ENCODE measurements at places on chromosomes 7 and 10.

DNA sequence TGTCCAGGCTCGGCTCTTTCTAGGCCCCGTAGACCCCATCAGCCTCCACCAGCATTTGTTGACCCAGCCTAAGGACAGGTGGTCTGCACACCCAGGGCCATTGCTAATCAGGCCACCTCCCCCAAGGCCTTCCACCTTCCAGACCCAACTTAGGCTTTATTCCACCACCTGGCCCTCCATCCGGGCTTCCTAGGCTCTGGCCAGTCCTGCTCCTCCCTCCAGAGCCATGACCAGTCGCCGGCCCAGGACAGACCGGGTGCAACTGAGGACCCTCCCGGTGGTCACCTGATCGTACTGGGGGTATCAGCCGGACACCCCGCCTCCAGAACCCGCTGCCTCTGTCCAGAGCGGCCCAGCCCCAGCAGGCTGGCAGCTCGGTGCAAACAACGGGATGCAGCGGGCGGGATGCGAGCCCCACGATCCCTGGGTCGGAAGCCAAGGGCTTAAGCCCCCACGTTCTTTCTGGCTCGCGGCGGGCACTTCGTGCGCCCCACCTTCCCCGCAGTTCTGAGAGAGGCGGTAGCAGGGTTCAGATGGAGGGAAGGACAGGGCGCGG lies 545 bp downstream of the NACAD start:
- no peaks in the 10 kb centered on the region for H3K27me3 ChIP-seq
- DNase-seq: no peak
- H3K27ac ChIP-seq: no peak overlapping the region
- no peaks in the 10 kb centered on the region for H3K4me1 ChIP-seq
- H3K4me3 ChIP-seq: no peak overlapping the region

GRCh38 chr7:137755846-137756651 lies 90.7 kb downstream of the DGKI start:
- no peaks in the 10 kb centered on the region for H3K4me1 ChIP-seq
- H3K4me3 ChIP-seq: no peak overlapping the region
- DNase-seq: no peak
- no peaks in the 10 kb centered on the region for H3K36me3 ChIP-seq
- no peaks in the 10 kb centered on the region for H3K27me3 ChIP-seq
- no peak overlapping the region for H3K27ac ChIP-seq

- no peak overlapping the region for H3K27ac ChIP-seq
- no peaks in the 10 kb centered on the region for H3K4me1 ChIP-seq
- DNase-seq: no peak
- H3K36me3 ChIP-seq: no peaks in the 10 kb centered on the region
These were observed 12.7 kb downstream of the CNTNAP2 start for GRCh38 chr7:146129296-146129695.

DNA sequence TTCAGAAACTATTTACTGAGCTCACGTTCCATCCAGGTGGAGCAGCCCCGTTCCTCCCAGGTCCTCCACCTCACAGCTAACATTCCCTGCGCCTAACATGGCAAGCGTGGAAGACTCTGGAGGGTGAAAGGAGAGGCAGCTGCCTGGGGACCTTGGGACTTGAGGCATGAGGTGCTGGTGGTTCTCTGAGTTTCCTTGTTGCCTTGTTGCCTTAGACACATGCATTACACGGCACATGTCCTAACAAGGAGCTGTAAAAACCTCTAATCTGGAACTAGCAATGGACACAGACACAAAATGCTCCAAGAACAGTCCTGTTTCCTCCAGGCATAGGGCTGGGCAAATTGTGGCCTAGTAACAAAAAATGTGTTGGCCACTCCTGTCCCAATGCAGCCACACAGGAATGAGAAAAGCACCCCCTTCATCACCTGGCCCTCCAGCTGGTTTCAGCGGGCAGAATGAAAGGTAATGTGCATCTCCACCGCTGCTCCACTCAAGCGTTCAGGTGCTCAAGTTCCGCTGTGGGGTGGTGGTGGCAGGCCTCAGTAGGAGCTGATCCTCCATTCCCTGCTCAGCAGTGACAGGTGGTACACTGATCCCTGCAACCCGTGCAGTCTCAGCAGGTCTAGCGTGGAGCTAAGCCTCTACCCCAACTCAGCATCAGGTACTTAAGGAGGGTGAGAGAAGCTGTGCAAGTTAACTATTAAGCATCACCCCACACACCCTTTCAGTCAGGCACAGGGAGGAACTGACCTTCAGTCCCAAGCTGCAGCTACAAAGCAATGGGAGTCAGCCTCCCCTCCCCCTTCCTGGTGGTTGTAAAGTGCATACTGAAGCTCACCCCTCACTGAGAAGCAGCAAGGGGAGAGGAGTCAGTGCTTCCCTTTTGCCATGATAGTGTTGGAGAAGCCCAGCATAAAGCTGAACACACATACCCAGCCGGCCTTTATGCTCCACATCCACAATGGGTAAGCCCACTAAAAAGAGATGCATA lies 382.8 kb downstream of the SDK1 start:
- H3K36me3 ChIP-seq: no peaks in the 10 kb centered on the region
- H3K4me1 ChIP-seq: no peaks in the 10 kb centered on the region
- H3K27ac ChIP-seq: no peak overlapping the region
- H3K27me3 ChIP-seq: no peaks in the 10 kb centered on the region
- no peak for DNase-seq

GRCh38 chr7:87574630-87575029 lies 26.1 kb downstream of the ABCB1 start:
- H3K36me3 ChIP-seq: no peaks in the 10 kb centered on the region
- H3K27ac ChIP-seq: no peak overlapping the region

GRCh38 chr10:49620286-49620810 lies 6.5 kb downstream of the CHAT start:
- DNase-seq: no peak
- H3K36me3 ChIP-seq: no peaks in the 10 kb centered on the region
- no peaks in the 10 kb centered on the region for H3K4me1 ChIP-seq

DNA sequence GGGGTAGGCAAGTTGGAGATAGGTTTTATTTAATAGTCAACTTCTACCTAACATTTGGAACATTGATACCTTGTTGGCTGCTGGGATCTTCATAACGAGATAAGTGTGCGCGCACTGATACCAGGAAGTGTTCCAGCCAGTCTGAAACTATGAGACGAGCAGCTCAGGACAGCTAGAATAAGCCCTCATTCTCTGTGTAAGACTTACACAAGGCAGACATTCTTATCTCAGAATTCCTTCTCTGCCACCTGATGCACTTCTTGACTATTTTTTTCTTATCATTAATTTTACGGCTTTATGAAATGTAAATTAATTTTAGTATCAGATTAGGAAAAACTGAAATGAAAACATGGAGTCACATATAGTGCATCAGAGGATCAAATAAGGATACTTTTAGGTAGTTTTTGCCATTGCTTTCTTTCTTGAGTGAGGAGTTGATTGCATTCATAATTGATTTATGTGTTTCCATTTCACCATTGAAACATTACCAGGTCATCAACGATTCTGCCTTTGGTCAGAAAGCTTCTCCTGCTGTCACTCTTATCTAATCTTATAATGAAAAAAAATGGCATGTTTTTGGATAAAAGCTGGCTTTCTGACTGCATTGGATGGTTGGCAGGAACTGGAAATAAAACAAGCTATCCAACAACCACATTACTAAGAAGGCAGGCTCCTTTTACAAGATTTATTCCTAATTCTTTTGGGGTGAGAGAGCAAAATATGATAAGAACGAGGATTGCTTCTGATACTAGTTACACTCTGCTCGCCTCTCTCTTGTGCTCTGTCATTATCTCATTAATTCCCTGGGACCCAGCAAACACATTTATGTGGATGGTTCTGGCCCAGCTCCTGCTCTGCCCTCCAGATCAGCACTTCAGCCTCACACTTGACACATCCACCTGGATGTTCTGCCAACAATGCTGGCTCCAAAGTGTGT lies 40.4 kb upstream of the ABCB5 start:
- no peak for DNase-seq
- no peak overlapping the region for H3K27ac ChIP-seq
- no peaks in the 10 kb centered on the region for H3K27me3 ChIP-seq
- no peak overlapping the region for H3K4me3 ChIP-seq
- H3K4me1 ChIP-seq: no peaks in the 10 kb centered on the region

- no peak overlapping the region for H3K4me3 ChIP-seq
- H3K27me3 ChIP-seq: no peaks in the 10 kb centered on the region
- peaks cover 6% of the 10 kb centered on the region for H3K4me1 ChIP-seq
- no peak for DNase-seq
These were observed 26.1 kb upstream of the DNAJC1 start for GRCh38 chr10:22029445-22030236.

- no peak for DNase-seq
- H3K4me1 ChIP-seq: no peaks in the 10 kb centered on the region
- no peak overlapping the region for H3K4me3 ChIP-seq
- H3K27me3 ChIP-seq: no peaks in the 10 kb centered on the region
These were observed 3.8 kb downstream of the SPRN start for GRCh38 chr10:133420579-133420978.

- no peaks in the 10 kb centered on the region for H3K4me1 ChIP-seq
- H3K36me3 ChIP-seq: no peaks in the 10 kb centered on the region
- no peak overlapping the region for H3K4me3 ChIP-seq
- no peaks in the 10 kb centered on the region for H3K27me3 ChIP-seq
- H3K27ac ChIP-seq: no peak overlapping the region
These were observed 103.7 kb upstream of the RELN start for GRCh38 chr7:104093127-104093526.

GRCh38 chr10:69807122-69807521 lies 5.4 kb downstream of the COL13A1 start:
- no peaks in the 10 kb centered on the region for H3K27me3 ChIP-seq
- H3K4me1 ChIP-seq: no peaks in the 10 kb centered on the region
- no peaks in the 10 kb centered on the region for H3K36me3 ChIP-seq
- no peak for DNase-seq
- no peak overlapping the region for H3K27ac ChIP-seq
- H3K4me3 ChIP-seq: no peak overlapping the region

DNA sequence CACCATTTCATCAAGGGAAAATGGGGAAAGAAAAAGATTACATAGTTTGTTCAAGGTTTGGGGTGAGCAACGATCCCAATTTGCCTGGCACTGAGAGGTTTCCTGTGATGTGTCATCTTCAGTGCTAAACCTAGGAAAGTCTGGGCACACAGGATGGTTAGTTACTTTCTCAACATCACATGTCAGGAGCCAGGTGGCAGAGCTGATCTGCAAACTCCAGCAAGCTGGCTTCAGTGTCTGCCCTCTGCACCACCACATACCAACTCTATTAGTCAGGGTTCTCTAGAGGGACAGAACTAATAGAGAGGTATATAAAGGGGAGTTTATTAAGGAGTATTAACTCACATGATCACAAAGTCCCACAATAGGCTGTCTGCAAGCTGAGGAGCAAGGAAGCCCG lies 11.3 kb downstream of the ADAM12 start:
- no peaks in the 10 kb centered on the region for H3K27me3 ChIP-seq
- H3K36me3 ChIP-seq: no peaks in the 10 kb centered on the region
- H3K4me3 ChIP-seq: no peak overlapping the region
- no peaks in the 10 kb centered on the region for H3K4me1 ChIP-seq
- DNase-seq: no peak
